ENCODE measurements at places on chromosomes 12 and 14.

DNA sequence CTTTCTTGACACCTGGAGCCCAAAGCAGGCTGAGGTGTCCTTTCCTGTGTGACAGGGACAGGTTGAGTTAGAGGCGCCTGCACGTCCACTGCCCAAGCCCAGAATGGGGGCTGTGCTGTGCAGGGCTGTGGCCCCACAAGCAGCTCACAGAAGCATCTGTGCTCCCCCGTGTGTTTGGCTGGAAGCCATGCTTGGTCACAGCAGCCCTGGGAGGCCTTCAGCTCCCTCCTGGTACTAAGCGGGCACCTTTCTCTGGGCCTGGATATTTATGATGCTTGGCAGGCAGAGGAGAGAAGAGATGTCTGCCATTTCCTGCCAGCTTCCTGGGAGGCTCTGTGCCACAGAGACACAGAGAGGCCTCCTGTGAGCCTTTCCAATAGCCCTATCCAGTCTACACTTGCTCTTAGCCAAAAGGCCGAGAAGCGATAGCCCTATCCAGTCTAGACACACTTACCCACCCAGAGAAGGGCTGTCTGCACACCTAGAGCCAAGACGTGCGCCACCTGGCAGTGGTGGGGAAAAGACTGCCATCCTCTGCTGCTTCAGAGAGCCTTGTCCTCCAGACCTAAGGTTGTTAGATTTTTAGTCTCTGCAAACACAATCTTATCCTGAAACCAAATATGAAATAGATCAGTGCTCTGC is 117.4 kb downstream of the GCH1 start:
- no peak for DNase-seq

DNA sequence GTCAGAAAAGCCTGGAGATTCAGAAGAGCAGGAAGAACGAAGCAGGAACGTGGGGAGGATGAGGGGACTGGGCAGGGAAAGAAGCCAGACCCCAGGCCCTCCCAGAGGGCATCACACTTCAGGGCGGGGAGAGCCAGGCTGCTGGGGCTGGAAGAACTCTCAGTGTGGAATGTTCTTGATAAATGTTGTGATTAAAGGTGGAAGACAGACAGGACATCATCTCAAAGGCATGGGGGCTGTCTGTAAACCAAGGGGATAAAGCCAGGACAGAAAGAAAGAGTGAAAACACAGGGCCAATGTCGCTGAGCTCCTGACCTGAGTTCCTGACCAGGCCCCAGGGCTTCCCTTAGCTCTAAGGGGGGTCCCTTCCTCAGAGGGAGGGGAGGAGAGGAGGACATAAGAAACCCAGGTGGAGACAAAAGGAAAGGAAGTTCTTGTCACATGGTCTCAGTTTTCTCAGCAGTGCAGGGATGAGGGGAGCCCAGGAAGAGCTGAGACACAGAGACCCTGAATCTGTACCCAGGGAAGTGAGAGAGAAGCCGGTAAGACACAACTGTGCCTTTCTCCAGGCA is 56.3 kb downstream of the SETD3 start:
- DNase-seq, result no peak

GRCh38 chr12:123017753-123018152 is 37.3 kb downstream of the ARL6IP4 start:
- DNase-seq, result no peak

GRCh38 chr14:101947577-101947903 is 16.8 kb upstream of the DYNC1H1 start:
- DNase-seq, result no peak

DNA sequence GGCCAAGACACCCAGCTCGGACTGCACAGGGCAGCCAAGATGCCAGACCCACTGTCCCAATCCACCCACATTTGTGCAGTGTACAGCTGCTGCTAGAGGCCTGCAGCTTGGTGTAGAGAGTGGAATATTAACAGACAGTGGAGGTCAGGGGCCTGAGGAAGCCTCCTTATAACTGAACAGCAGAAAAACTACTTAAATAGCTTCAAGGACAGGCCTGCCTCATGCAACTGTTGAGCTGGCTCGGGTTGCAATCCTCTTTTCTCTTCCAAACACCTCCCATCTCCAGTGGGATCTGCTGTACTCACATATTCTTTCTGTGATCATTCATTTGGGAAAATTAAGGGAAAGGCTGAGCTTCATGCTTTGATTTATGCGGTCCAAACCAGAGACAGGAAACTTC is 1043.2 kb upstream of the TMEM132C start:
- DNase-seq, result no peak

GRCh38 chr12:51388846-51389245 is 2.4 kb downstream of the GALNT6 start:
- DNase-seq, result no peak

DNA sequence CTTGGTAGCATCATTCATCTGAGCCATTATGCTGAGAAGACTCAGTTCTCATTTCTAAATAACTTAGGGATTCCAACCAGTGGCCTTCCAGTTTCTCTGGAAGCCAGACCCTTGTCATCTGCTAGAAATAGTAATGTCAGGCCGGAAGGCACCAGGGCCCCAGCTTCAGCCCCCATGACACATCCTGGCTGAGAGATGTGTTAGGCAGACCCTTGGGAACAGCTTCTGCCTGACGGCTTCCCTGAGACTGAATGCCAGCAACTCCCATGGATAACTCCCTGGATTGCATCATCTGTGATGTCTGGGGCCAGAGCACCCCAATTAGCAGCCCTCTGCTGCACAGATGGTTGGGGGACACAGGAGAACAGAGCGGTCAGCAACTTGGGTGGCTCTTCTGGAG is 583.5 kb upstream of the TBX3 start:
- DNase-seq, result no peak

- no peak for DNase-seq
Observed at GRCh38 chr12:52496590-52497071, 3.6 kb upstream of the KRT6A start.

DNA sequence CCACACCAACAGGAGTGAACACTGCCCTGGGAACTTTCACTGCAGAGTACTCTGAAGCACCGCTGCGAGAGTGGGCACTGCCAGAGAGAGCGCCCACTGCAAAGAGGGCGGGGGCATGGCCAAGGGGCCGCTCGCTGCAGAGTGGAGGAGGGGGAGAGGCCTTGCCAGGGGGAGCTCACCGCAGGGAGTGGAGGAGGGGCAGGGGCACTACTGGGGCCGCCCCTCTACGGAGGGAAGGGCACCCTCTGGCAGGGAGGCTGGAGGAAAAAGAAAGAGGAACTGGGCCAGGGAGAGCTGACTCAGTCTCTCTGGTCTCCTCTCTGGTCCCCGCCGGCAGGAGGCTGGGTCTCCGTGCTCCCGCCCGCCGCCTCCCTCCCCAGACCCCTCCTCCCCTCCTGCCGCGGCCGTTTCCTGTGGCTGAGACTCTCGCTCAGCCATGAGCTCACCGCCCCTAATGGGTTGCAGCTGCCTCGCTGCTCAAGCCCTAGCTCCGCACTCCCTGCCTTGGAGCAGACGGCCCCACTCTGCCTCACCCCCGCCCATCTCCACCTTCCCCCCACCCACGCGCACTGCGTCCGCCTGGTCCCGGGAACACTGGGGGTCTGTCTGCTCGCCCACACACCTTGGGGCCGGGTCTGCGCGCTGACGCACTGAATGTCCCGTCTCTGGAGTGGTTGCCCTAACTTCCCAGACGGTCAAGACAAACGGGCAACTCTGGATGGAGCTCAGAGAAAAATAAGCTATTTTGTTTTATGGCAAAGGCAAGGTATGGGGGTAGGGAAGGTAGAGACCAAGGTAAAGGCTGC is 1.3 kb downstream of the ARHGEF40 start:
- DNase-seq, result peak; percentile 76

GRCh38 chr14:79274641-79275291 is 936.5 kb downstream of the DIO2 start:
- DNase-seq, result no peak

DNA sequence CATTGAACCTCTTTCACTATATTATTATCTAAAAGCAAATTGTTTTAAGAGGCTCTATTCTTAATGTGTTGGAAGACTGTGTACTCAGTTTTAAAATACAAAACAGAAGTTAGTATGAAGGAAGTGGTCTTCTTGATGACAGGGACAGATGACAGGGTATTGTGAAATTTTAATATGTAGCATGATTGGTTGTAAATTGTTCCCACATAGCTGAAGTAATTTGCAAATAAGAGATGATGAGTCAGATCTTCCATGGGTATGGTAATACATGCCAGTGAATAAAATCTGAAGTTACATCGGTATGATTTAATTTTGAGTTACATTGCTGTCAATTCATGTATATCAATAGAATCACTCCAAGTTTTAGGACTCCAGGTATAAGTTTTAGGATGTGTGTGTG is 454.8 kb downstream of the AEBP2 start:
- DNase-seq, result no peak

DNA sequence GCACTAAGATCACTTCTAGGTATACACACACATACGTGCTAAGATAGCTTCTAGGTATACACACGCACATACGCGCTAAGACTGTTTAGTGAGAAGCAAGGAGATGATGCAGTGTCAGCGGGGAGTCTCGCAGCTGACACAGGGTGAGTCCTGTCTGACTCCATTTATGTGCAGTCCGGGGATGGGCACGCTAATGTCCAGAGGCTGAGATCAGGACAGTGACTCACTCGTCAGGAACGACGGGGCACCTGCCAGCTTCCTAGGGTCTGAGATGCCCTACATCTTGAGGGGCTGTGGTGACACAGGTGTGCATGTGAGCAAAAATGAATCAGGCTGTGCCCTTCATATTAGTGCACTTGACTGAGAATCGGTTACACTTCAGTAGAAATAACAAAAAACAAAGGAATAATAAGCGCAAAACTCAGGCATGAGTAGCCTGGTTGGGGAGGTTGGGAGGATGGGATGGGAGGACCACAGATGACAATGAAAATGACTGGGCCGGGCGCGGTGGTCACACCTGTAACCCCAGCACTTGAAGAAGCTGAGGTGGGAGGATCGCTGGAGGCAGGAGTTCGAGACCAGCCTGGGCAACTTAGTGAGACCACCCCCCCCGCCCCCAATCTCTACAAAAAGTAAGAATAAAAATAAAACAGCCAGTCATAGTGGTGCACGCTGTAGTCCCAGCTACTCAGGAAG is 29.1 kb upstream of the ULK1 start:
- no peak for DNase-seq

DNA sequence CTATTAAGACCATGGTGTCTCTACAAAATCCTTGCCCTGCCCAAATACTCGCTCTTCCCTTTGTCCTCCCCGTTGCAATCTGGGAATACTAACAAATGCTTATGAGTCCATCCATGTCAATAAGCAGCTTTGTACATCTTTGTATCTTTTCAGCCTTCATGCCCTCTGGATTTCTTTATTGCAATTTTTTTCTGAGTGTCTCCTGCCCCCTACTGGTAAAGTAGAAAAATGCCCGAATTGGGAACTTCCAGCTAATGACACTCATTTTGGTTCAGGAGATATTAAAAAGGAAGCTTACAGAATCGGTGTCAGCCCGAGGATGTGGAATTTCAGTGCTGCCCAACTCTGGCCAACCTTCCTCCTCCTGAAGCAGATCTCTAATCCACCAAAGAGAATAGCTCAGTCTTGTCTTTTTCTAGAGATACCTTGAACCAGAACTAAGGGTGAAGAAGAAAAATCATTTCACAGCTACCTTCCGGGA is 46.0 kb downstream of the SH2B3 start:
- no peak for DNase-seq

GRCh38 chr12:20792971-20793370 is 17.5 kb upstream of the SLCO1B3 start:
- no peak for DNase-seq

DNA sequence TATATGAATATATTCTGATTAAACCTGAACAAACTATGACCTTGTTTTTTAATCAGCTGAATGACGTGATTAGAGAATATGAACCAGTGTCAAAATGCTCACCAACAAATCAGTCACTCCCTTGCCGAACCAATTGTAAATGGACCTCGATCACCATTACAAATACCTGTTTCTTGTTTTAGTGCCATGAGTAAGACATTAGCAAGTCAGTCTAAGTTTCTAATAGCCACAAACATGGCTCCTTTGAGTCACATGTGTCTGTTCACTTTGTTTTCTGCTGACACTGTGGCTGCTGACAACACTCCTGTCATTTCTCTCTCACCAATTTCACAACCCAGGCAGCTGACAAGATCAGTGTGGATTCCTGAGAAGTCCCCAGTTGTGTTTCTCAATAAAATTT is 286.2 kb upstream of the MDGA2 start:
- no peak for DNase-seq

GRCh38 chr12:19248929-19249602 is 119.5 kb downstream of the PLEKHA5 start:
- DNase-seq, result no peak

DNA sequence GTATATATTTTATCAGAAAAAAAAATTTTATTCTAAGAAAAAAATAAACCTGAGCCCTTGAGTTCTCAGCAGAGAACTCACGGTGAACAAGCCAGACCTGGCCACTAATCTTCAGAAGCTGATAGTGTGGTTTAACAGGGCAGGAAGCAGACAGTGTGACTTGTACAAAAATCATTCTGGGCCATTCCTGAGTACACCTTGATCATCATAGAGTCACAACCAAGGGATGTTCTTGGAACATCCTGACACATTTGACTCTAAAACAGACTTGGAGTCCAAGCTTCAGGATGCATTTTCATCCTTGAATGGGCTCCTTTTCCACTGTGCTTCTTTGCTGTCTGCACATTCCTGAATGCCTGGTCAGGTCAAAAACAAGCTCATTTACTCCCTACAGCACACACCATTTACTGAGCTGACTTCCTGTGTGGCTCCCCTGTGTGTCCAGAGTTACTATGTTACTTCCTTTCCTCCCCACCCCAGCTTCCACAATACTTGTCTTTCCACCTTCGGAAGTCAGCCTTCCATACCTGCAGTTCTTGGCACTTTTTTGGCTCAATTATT is 112.0 kb downstream of the ANO6 start:
- no peak for DNase-seq

DNA sequence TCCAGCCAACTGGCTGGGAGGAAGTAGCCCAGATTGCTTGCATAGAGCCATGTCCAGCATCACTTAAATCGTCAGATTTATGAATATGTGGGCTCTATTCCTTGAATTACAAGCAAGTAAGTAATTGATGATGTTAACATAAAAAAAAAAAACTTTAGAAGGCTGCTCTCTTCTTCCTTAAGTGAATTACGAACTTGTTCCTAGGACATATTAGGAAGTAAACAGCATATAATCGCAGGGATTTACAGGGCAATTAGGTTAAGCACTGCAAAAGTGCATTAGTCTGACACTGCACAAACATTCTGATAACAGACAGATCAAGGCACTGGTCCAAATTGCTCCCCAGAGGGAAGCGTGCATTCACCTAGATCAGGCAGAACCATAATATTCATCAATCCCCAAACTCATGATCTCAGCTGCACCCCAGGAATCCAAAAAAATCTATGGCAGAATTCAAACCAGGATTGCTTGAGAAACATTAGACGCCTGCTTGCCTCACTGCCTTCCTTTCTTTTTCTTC is 293.2 kb downstream of the TMEM132D start:
- DNase-seq, result no peak

- no peak for DNase-seq
Observed at GRCh38 chr12:117807946-117808345, 160.8 kb downstream of the KSR2 start.

GRCh38 chr12:126156806-126157574 is 1091.8 kb downstream of the AACS start:
- no peak for DNase-seq

DNA sequence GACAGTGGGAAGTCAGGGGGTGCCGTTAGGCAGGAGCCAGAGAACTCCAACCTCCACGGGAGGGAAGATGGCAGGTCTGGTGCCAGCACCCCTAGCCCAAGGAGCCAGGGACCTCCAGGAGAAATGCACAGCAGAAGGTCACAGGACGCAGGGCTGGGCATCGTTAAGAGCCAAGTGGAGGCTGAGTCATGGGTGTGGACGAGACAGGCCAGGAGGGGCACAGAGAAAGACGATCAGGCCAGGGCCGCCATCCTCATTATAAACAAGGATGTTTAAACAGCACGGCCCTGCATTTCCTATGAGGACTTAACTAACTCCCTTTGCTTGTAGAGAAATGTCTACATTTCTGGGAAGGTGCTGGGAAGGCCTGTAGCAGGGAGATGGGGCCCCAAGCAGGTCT is 77.9 kb upstream of the FZD10 start:
- no peak for DNase-seq

Measured in activated CD4-positive, alpha-beta T cell treated with anti-CD3 and anti-CD28 coated beads, Interleukin-2, amount 50 U/mL, for 48 hours (primary cell).